ENCODE measurements at places on chromosomes 13 and 19.
A peak's percentile ranks its signal among the peaks of the same experiment; 100 is the strongest.

GRCh38 chr19:51644636-51645271 lies 1.9 kb downstream of the SIGLEC14 start:
- no peak for DNase-seq

DNA sequence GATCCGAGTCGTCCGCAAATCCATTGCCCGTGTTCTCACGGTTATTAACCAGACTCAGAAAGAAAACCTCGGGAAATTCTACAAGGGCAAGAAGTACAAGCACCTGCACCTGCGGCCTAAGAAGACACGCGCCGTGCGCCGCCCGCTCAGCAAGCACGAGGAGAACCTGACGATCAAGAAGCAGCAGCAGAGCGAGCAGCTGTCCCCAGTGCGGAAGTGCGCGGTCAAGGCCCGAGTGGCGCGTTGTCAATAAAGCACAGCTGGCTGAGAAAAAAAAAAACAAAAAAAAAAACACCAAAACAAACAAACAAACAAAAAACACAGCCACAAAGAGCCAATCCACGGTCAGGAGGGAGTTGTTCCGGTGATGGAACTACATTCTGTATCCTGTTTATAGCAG lies 4.7 kb upstream of the GNA15 start:
- no peak for DNase-seq

GRCh38 chr19:32824191-32824751 lies 45.3 kb downstream of the SLC7A9 start:
- DNase-seq = no peak

DNA sequence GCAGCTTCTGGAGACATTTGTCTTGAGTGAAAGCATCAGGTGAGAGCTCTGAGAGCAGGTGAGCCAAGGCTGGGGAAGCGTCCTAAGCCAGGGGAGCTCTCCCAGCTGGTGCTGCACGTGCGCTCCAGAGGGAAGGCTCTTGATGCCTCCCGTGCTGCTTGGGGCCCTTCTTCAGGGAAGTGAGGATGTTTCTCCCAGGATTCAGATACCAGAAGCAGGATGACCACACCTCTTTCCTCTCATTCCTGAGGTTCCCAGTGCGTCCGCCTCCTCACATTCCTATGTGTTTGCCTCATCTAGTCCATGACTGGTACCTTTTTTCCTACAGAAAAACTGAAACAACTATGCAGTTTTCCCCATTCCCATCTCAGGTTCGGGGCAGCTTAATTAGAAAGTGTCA lies 231.0 kb upstream of the IRS2 start:
- DNase-seq = peak; percentile 29

DNA sequence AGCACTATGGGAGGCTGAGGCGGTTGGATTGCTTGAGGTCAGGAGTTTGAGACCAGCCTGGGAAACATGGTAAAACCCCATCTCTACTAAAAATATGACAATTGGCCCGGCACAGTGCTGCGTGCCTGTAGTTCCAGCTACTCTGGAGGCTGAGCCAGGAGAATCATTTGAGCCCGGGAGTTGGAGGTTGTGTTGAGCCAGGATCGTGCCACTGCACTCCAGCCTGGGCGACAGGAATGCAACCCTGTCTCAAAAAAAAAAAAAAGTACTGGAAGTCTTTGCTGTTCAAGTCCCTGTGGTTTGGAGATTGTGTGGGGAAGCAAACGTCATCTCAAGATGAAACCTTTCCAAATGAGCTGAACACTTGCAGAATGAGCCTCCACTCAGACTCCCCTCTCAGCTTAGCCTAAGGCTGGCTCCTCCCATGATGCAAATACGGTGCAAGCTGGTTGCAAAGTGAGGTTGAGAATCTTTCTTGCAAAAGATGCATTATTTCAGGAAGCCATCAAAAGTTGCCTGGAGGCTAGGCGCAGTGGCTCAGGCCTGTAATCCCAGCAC lies 46.2 kb downstream of the MYO9B start:
- DNase-seq = no peak

DNA sequence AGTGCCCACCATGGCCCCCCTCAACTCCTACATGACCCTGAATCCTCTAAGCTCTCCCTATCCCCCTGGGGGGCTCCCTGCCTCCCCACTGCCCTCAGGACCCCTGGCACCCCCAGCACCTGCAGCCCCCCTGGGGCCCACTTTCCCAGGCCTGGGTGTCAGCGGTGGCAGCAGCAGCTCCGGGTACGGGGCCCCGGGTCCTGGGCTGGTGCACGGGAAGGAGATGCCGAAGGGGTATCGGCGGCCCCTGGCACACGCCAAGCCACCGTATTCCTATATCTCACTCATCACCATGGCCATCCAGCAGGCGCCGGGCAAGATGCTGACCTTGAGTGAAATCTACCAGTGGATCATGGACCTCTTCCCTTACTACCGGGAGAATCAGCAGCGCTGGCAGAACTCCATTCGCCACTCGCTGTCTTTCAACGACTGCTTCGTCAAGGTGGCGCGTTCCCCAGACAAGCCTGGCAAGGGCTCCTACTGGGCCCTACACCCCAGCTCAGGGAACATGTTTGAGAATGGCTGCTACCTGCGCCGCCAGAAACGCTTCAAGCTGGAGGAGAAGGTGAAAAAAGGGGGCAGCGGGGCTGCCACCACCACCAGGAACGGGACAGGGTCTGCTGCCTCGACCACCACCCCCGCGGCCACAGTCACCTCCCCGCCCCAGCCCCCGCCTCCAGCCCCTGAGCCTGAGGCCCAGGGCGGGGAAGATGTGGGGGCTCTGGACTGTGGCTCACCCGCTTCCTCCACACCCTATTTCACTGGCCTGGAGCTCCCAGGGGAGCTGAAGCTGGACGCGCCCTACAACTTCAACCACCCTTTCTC lies 8.2 kb downstream of the FOXA3 start:
- DNase-seq = no peak

- no peak for DNase-seq
These were observed 8.0 kb downstream of the HCN2 start for GRCh38 chr19:597406-598315.

DNA sequence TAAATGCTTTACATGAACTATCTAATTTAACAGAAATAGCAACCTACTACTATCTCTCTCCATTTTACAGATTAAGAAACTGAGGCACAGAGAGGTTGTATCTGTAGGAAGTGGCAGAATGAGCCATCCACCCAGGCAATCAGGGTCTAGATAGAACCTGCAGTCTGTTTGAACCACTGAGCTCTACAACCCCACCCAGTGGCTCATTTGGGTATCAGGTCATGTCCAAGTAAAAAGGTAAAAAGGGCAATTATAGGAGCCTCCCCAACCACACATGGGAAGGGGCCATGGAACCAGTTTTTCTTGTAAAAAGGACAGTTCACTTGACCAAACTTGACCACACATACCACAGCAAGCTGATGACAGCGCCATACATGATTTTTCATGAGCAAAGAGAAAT lies 92.9 kb upstream of the SGCG start:
- DNase-seq = no peak

GRCh38 chr19:46818812-46819211 lies 30.4 kb upstream of the SLC1A5 start:
- DNase-seq = peak; percentile 54

GRCh38 chr13:113848020-113848419 lies 15.9 kb downstream of the GAS6 start:
- peak; percentile 30 for DNase-seq

GRCh38 chr13:62512194-62513141 lies 1096.8 kb upstream of the PCDH20 start:
- peak; percentile 68 for DNase-seq

GRCh38 chr13:56187331-56187730 lies 953.4 kb upstream of the PRR20A start:
- DNase-seq = no peak

GRCh38 chr13:110912651-110913051 lies 2.2 kb downstream of the ANKRD10 start:
- no peak for DNase-seq

- DNase-seq = no peak
These were observed 428.8 kb downstream of the DCT start for GRCh38 chr13:94050686-94051085.

DNA sequence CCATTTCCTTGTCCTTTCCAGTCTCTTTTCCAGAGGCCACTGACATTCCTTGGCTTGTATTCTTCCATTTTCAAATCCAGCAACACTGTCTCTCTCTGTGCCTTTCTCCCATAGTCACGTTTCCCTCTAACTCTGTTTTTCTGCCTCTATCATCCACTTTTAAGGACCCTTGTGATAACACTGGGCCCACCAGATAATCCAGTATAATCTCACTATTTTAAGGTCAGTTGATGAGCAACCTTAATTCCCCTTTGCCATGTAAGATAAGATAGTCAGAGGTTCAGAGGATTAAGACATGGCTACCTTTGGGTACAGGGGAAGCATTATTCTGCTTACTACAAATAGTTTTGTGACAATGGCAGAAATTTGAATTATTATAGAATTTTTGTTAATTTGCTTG lies 45.7 kb upstream of the N4BP2L1 start:
- DNase-seq = no peak
